ENCODE measurements at places on chromosomes 11 and 22. TPM values are rescaled to one million over a fixed set of nuclear protein-coding genes. Genes with fewer than 3 reads are reported as not detected.

BATF2 gene
- total RNA-seq = 14.1 TPM

VPREB1 gene
- total RNA-seq = not detected

DNA sequence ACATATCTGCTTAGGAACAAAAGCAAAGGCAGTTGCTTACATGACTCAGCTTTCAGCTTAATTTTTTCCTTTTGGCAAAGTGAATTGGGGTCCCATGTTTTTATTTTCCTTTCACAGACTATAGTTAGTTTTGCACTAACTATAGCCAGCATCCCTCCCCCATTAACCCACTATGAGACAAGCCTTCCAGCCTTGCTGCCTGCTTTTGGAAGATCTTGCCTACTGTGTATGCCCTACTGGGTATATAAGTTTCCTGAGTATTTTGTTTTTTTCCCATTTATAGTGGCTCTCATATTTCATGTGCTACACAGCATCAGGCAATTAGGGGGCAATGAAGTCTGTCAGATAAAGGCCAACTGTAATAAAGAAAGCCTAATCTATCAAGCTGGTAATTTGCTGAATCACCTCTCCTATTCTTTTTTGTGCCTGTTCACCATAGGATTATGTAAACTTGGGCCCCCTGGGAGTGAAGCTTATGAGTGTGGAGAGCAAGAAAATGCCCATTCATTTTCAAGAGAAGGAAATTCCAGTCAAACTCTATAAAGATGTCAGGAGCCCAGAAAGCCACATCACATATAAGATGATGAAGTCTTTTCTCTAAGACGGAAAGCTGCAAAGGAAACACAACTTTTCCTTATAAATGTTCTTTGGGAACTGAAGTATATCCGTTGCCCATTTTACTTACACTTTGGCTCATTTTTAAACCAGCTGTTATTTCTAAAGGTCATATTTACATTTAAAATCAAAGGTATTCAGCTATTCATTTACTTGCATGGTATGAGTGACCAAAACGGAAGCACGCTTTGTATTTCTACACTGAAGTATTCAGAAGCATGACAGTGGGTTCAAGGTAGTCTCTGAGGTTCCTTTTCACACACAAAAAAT, 64.0 kb downstream of the CCDC83 start:
- no peak for DNase-seq

DNA sequence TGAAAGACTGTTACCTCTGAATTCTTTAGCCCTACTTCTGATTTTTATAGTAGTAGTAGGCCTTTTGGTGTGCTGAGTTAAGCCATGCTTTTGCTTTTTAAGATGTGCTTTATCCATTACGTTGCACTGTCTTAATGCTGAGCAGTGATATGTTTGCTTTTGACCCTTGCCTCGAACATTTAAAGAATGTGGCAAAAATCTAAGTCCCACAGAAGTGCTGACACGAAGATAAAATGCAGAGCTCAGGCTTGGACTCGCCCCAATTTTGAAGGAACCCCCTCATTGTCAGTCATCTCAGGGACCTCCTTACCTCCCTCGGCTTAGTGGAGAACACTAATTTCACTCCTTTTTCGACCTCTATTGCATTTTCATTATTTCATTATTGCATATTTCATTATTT, 272.9 kb downstream of the DDX10 start:
- DNase-seq = no peak

IGSF22 gene
- total RNA-seq = 1.3 TPM

GDPD4 gene
- total RNA-seq = not detected

- no peak for DNase-seq
Observed at GRCh38 chr11:77283101-77283500, 18.4 kb downstream of the GDPD4 start.

DNA sequence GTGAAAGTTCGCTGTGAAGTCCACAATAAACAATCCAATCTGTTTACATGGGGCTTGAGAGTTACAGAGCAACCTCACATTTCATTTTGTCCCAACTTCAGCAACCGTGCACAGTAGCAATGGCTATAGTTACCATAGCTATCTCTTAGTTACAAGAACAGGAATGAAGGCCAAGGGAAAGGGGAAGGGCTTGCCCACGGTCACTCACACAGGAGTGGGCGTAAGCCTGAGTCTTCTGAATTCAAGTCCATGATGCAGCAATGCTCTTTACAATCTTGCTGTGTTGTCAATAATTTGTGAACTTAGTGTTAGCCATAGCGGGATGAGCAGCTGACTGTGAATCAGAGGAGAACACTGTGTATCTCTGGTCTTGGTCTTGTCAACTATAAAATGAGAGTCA, 102.9 kb downstream of the ADAMTS15 start:
- no peak for DNase-seq

GRCh38 chr11:46381819-46382645, 563 bp downstream of the MDK start:
- no peak for DNase-seq

MS4A3 gene
- not detected for total RNA-seq

DNA sequence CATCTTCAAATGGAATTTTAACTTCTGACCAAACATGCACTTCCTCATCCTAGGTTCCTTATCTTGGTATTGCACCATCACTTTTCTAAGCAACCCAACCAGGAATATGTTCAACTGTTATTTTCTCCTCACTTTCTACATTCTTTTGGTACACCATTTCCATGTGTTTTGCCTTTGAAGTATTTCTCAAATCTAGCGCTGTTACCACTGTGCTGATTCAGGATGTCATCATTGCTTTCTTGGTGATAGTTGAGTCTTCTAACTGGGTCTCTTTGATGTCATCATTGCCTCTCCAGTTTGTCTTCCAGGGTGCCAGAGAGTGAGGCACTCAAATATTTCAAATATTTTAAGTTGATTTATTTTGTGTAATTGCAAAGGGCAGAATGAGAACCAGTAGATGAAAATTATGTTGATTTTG, 47.5 kb downstream of the HORMAD2 start:
- DNase-seq = no peak
